ENCODE measurements at places on chromosomes 6 and 20.
A peak's percentile ranks its signal among the peaks of the same experiment; 100 is the strongest.

DNA sequence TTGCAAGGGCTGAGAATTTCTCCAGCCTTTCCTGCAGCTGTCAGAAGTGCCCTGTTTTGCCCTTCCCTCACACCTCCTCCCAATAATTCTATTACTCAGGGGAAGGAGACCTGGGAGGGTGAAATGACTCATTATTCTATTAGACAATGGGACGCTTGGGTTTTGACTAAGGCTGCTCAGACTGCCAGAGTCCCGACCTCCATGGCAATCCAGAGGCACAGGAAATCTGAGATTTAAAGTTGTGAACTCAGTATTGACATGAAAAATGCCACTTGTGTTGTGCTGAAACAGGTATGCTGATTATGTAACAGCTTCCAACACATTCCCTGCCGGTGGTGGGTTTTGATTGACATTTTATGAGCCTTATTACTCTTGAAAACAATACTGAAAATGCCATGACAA is 625.9 kb upstream of the FLRT3 start:
- DNase-seq: no peak

GRCh38 chr20:40677343-40677924 is 11.6 kb downstream of the MAFB start:
- DNase-seq: no peak

DNA sequence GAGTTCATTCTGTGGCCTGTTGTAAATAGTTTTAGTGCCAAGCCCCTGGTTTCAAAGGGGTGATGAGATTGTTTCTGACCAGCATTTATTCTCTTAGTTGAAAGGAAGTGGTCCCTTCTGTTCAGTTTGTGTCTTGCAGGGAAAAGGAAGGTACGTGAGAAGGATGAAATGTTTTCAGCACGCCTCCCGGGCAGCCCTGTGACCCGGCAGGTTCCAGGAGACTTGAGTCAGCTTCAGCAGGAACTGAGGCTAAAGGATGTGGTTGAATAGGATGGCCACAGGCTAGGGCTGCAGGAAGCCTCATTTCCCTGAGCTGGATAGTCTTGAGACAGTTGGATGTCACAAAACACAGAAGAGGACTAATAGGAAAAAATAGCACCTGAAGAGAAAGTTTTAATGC is 132.4 kb upstream of the SYNDIG1 start:
- no peak for DNase-seq

DNA sequence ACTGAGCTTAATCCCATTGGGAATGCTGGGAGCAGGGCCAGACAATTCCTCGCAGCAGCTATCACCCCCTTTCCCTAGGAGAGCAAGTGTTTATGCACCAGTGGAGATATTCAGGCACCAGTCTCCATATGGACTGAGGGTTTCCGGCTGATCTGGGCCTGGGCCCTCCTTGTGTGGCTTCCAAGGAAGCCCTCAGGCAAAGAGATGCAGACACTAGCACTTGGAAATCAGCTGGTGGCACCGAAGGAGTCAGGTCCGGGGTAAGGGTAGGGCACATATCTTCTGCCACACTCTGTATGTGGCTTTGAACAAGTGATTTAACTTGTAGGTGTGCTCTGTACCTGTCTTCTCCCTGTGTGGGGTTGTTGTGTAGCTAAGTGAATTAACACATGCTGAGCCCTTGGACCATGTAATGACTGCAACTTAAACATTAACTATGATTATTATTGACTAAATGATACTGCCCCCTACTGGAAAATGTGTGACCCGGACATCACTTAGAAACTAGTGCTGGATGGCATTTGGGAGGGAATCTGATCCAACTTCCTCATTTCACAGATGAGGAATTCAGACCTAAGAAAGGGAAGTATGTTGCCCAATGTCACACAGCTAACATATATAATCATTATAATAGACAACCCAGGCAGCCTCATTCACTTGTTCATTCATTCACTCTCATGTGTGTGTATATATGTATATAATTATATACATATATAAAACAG is 19.3 kb upstream of the WFDC2 start:
- no peak for DNase-seq

GRCh38 chr20:1832634-1833033 is 62.6 kb upstream of the SIRPA start:
- no peak for DNase-seq

- no peak for DNase-seq
Observed at GRCh38 chr6:41646026-41646795, 7.9 kb downstream of the MDFI start.

- no peak for DNase-seq
Observed at GRCh38 chr6:131729550-131729949, 18.7 kb upstream of the CTAGE9 start.

GRCh38 chr6:36839749-36840431 is 646 bp upstream of the CPNE5 start:
- peak; percentile 74 for DNase-seq

GRCh38 chr20:1890469-1891262 is 4.5 kb upstream of the SIRPA start:
- no peak for DNase-seq

- DNase-seq: no peak
Observed at GRCh38 chr6:81697559-81697958, 54.9 kb downstream of the TENT5A start.

GRCh38 chr6:167031082-167031709 is 32.0 kb downstream of the CEP43 start:
- DNase-seq: no peak

DNA sequence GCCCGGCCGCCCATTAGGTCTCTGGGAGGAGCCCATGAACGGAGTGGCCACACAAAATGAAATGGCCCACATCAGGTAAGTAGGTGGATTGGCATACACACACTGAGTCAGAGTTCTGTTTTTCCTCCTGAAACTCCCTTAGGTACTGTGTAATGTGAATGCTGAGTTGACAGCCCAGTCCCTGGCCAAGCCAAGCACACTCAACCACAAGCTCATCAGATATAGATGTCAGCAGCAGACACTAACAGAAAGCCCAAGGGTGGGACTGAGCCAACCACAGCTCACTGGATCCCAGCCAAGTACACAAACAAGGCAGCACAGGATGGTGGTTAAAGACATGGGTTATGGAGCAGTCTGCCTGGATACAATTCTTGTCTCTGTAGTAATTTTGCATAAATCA is 403.4 kb downstream of the GJA1 start:
- no peak for DNase-seq

DNA sequence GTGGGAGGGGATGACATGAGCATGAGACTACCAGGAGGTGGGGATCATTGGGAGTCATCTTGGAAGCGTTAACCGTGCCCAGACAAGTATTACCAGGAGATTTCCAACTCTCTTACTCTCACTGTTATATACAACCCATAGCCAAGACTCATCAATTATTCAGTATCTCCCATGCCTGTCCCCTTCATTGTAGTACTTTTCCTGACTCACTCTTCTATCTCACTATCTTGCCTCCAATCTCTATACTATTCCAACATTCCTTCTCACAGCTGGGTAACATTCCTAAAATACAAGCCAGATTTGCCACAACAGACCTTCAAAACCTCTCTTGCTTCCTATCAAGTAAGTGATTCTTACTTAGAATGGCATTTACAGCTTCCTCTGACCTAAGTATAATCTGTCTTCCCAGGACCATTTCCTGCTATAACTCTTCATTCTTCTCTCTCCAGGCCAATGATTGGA is 226.3 kb upstream of the SMLR1 start:
- no peak for DNase-seq

All from ecto neural progenitor cell (in vitro differentiated cells).